Naive thymus-derived CD4-positive, alpha-beta T cell (primary cell): ENCODE measurements at places on chromosomes 6 and 20. TPM values are rescaled to one million over a fixed set of nuclear protein-coding genes. Genes with fewer than 3 reads are reported as not detected.

- no peak overlapping the region for H3K4me3 ChIP-seq
- no peak overlapping the region for H3K27ac ChIP-seq
- no peaks in the 10 kb centered on the region for H3K4me1 ChIP-seq
- no peak for DNase-seq
- no peaks in the 10 kb centered on the region for H3K27me3 ChIP-seq
These were observed 373.1 kb downstream of the CD109 start for GRCh38 chr6:74069089-74069581.

- H3K27ac ChIP-seq, result no peak overlapping the region
- H3K4me1 ChIP-seq, result no peaks in the 10 kb centered on the region
- DNase-seq, result no peak
- no peaks in the 10 kb centered on the region for H3K36me3 ChIP-seq
- H3K27me3 ChIP-seq, result no peaks in the 10 kb centered on the region
- no peak overlapping the region for H3K4me3 ChIP-seq
These were observed 32.1 kb downstream of the C6orf141 start for GRCh38 chr6:49582529-49582928.

- no peaks in the 10 kb centered on the region for H3K36me3 ChIP-seq
- no peaks in the 10 kb centered on the region for H3K27me3 ChIP-seq
- no peak overlapping the region for H3K4me3 ChIP-seq
- no peaks in the 10 kb centered on the region for H3K4me1 ChIP-seq
- no peak overlapping the region for H3K27ac ChIP-seq
- DNase-seq, result no peak
These were observed 164.3 kb upstream of the OGFRL1 start for GRCh38 chr6:71124340-71124739.

GRCh38 chr6:15417811-15418210, 171.9 kb downstream of the JARID2 start:
- H3K27me3 ChIP-seq, result no peaks in the 10 kb centered on the region
- peaks cover 17% of the 10 kb centered on the region for H3K4me1 ChIP-seq
- H3K27ac ChIP-seq, result no peak overlapping the region
- no peak overlapping the region for H3K4me3 ChIP-seq
- DNase-seq, result no peak
- no peaks in the 10 kb centered on the region for H3K36me3 ChIP-seq

GRCh38 chr6:29797135-29797534, 30.5 kb upstream of the HLA-G start:
- H3K27me3 ChIP-seq, result no peaks in the 10 kb centered on the region
- H3K4me3 ChIP-seq, result no peak overlapping the region
- no peak overlapping the region for H3K27ac ChIP-seq
- DNase-seq, result no peak

Gene TFAP2A
- total RNA-seq, result not detected

Gene C6orf132
- not detected for total RNA-seq
